ENCODE measurements at places on chromosomes 6 and 20. TPM values are rescaled to one million over a fixed set of nuclear protein-coding genes. Genes with fewer than 3 reads are reported as not detected.
A peak's percentile ranks its signal among the peaks of the same experiment; 100 is the strongest.

The TOMM6 gene
- total RNA-seq, result 208 TPM

The ULBP2 gene
- 4.0 TPM for total RNA-seq

The SRSF12 gene
- 0.14 TPM for total RNA-seq

The DHX35 gene
- 9.9 TPM for total RNA-seq

The PBOV1 gene
- total RNA-seq, result not detected

The FLRT3 gene
- total RNA-seq, result not detected

The LGSN gene
- not detected for total RNA-seq

The BMP6 gene
- not detected for total RNA-seq

GRCh38 chr6:5846335-5846734 lies 160.4 kb downstream of the NRN1 start:
- no peak for DNase-seq
- no peak overlapping the region for H3K27ac ChIP-seq
- H3K36me3 ChIP-seq, result peaks cover 5% of the 10 kb centered on the region
- peaks cover 6% of the 10 kb centered on the region for H3K27me3 ChIP-seq
- H3K4me1 ChIP-seq, result no peaks in the 10 kb centered on the region

- peak overlapping the region; percentile 79 for H3K27ac ChIP-seq
- peaks cover 5% of the 10 kb centered on the region for H3K36me3 ChIP-seq
These were observed 1.5 kb downstream of the RBM38 start for GRCh38 chr20:57392512-57393271.

DNA sequence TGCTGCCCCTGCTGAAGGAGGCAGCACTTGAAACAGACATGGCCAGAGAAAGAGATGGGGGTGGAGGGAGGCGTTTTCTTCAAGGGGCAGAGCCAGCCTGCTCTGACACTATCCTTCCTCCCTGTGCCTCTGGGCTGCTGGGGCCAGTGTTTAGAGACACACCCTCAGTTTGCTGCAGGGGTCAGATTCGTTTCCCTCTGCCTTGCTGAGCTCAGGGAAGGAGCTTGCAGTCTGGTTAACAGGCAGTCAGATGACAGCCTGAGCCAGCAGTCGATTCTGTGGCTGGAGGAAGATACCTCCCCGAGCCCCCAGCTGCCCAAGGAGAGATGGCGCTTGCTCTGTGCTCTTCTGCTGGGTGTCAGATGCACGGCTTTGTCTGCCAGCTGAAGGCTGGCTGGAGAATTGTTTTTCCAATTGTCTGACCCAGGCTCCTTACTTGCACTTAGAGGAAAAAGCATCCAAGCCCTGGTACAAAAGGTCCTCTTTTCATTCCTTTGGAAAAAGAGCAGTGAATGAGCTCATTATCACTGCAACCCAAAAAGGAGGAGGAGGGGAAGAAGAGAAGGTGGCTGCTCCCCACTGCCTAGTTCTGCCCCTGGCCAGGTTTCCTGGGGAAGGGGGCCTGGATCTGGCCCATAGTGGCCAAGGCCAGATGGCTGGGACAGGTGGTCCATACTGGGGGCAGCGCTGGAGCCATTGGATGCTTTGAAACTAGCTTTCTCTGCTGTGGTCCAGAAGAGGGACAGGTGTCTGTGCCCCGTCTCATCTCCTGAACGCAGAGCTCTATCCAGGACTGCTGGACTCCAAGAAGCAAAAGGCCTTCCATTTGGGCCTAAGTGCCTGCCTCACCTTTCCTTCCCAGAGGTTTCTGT lies 88.2 kb downstream of the TCP11 start:
- H3K4me3 ChIP-seq, result no peak overlapping the region
- no peaks in the 10 kb centered on the region for H3K36me3 ChIP-seq
- DNase-seq, result peak; percentile 16
- H3K27ac ChIP-seq, result no peak overlapping the region
- H3K27me3 ChIP-seq, result no peaks in the 10 kb centered on the region

GRCh38 chr6:43762966-43763695 lies 6.9 kb upstream of the VEGFA start:
- no peak for DNase-seq
- no peak overlapping the region for H3K27ac ChIP-seq
- no peaks in the 10 kb centered on the region for H3K27me3 ChIP-seq
- H3K4me3 ChIP-seq, result no peak overlapping the region
- H3K4me1 ChIP-seq, result no peaks in the 10 kb centered on the region

GRCh38 chr6:114421199-114421598 lies 78.4 kb upstream of the HS3ST5 start:
- no peaks in the 10 kb centered on the region for H3K27me3 ChIP-seq
- H3K4me3 ChIP-seq, result no peak overlapping the region
- H3K4me1 ChIP-seq, result no peaks in the 10 kb centered on the region
- H3K36me3 ChIP-seq, result peaks cover 13% of the 10 kb centered on the region

GRCh38 chr6:25178336-25179035 lies 100.7 kb upstream of the CARMIL1 start:
- no peaks in the 10 kb centered on the region for H3K36me3 ChIP-seq
- DNase-seq, result no peak
- H3K27me3 ChIP-seq, result no peaks in the 10 kb centered on the region
- peaks cover 70% of the 10 kb centered on the region for H3K4me1 ChIP-seq
- H3K27ac ChIP-seq, result peak overlapping the region; percentile 89

DNA sequence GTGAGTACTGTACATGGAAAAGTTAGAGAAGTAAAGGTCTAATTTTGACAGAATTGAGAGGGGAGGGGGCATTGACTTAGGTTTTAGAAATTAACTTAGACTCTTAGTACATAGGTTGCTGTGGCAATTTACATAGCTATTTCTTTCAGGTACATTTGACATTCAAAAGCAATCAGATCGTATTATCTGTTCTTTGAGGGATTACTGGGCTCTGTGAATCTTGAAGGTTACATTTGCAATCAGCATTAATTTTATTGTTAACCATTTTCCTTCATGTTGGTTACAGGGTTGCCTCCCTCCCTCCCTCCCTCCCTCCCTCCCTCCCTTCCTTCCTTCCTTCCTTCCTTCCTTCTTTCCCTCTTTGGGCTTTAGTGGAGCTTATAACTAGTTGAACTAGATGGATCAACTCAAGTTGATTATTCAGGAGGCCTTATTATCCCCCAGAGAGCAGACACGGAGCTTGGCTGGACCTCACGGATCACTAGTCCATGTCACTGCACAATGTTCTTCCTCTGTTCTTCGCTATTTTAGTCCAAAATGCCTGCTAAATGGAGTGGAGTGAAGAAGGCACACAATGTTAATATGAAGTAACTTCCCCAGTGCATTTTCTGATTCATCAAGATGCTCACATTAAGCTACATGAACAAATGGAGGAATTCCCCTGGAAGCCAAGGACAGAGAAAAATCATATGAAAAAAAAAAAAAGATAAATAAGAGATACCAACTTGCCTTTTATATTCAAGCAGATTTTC lies 87.8 kb downstream of the PLCB4 start:
- no peak for DNase-seq
- H3K4me3 ChIP-seq, result no peak overlapping the region
- H3K4me1 ChIP-seq, result no peaks in the 10 kb centered on the region
- no peak overlapping the region for H3K27ac ChIP-seq

GRCh38 chr20:58630063-58630462 lies 21.0 kb upstream of the STX16 start:
- peaks cover 5% of the 10 kb centered on the region for H3K27me3 ChIP-seq
- peaks cover 10% of the 10 kb centered on the region for H3K4me1 ChIP-seq
- no peaks in the 10 kb centered on the region for H3K36me3 ChIP-seq

DNA sequence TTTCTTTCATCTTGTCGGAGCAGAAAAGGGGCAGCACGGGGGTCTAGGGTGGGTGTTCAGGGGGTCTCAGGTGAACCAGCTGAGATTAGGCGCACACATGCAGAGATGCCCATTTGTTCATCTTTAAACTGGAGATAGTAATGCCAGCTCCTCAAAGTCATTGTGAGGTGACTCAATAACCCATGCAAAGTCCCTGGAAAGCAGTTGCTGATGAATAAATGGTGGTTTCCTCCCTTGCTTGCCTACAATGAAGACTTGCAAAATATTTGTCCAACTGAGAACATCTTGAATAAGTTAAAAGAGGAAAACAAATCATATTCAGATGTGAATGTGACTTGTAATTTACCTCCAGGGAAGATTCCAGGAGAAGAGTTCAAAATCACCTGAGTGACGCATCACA lies 206.9 kb downstream of the LY86 start:
- no peak for DNase-seq
- H3K27me3 ChIP-seq, result peaks cover 2% of the 10 kb centered on the region
- peaks cover 29% of the 10 kb centered on the region for H3K4me1 ChIP-seq
- H3K27ac ChIP-seq, result no peak overlapping the region
- no peak overlapping the region for H3K4me3 ChIP-seq

DNA sequence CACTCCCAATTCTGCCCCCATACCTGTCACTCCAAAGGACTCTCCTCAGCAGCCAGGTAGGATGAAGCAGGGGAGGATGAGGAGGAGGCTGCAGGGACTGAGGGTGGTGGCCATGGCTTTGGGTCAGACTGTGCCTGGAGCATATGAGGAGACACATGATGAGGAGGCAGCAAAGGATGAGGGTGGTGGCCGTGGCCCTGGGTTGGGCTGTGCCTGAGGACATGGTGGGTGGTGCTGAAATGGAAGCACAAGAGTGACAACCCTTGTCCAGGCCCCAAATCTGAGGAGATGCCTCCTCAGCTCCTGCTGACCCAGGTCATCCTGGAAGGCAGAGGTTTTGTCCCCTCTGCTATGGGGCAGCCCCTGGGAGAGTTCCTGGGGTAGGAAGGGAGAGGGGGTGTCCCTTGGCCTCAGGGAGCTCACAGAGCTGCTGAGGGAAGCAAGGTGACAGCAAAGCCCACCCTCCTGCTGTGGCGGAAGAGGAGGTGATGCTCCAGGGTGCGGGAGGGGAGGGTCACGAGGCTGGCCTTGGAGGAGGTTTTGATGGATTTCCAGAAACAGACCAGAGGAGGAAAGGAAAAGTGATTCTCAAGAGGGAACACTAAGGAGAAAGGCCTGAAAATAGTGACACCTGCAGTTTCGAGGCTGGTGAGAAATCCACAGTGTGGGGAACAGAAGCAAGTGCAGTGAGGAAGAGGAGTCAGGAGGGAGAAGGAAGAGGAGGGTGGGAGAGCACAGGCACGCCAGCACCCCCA lies 4.6 kb downstream of the RAET1G start:
- H3K4me3 ChIP-seq, result no peak overlapping the region
- peaks cover 63% of the 10 kb centered on the region for H3K27me3 ChIP-seq
- DNase-seq, result no peak
- H3K4me1 ChIP-seq, result peaks cover 11% of the 10 kb centered on the region
- H3K27ac ChIP-seq, result no peak overlapping the region

GRCh38 chr6:41443616-41444525 lies 102.3 kb upstream of the FOXP4 start:
- no peaks in the 10 kb centered on the region for H3K36me3 ChIP-seq
- H3K27ac ChIP-seq, result no peak overlapping the region
- no peak overlapping the region for H3K4me3 ChIP-seq

DNA sequence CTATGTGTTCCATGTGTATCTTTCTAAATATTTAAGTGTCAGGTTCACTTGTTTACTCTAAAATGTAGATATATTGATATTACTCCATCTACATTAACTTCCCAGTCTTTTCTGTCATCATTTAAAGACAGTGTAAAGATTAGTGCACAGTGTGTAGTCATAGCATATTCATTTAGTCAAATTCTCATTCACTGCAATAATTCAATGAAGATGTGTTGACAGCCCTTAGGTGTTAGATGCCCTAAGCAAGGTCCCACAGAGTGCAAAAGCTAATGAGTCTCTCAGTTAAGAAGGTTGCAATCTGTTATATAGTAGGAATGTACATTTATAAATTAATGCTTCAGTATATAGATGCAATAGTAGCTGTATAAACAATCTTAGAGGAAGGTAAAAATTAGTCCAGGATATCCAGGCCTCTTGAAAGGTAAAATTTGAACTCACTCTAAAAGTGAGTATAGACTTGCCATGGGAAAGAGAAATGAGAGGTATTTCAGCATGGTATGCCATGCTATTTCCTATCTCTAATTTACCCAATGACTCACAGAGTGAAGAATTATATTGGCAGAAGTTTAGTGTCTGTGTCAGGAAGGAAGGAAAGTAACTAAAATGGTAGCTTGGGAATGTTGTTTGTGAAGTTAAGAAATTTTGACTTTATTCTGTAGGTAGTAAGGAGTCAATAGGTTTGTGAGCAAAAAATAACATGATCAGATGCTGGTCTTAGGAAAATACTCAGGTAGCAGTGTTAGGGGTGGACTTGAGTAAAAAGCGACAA lies 969.9 kb upstream of the CITED2 start:
- H3K27ac ChIP-seq, result no peak overlapping the region
- H3K4me1 ChIP-seq, result no peaks in the 10 kb centered on the region

DNA sequence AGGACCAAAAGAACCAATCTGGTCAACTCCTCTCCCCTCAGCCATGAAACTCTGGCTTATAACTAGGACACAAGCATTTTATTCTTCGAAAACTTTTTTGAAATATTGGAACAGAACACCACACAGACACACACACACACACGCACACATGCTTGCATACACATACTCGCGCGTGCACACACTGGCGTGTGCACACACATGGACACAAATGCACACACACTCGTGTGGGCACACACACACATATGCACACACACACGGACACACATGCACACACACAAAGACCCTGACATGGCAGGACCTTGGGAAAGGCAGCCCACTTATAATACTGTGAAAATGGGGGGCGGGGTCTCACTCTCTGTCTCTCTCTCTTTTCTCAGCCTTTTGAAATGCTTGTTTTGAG lies 63.9 kb downstream of the TMEM242 start:
- H3K4me1 ChIP-seq, result peaks cover 12% of the 10 kb centered on the region
- DNase-seq, result no peak
- H3K27ac ChIP-seq, result no peak overlapping the region
- peak overlapping the region; percentile 6 for H3K4me3 ChIP-seq
- peaks cover 11% of the 10 kb centered on the region for H3K27me3 ChIP-seq

- DNase-seq, result no peak
- no peaks in the 10 kb centered on the region for H3K27me3 ChIP-seq
- H3K27ac ChIP-seq, result no peak overlapping the region
- H3K4me1 ChIP-seq, result peaks cover 26% of the 10 kb centered on the region
These were observed 38.0 kb downstream of the SESN1 start for GRCh38 chr6:109056661-109057060.

DNA sequence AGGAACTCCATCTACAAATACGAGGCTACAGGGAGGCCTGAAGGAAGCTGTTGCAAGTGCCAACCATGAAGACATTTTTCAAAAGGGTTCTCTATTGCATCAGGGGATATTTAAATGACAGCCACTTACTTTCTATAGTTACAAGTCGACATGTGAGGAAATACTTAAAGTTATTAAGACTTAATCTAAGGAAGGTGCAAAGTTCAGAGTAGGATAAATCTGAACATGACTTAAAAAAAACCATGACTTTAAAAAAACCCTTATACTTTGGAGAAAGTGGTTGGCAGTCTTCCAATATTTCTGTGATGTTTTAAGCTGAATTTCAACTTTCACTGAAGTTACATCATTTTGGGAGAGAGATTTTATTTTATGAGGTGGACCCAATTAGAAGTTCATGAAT lies 56.3 kb upstream of the EMILIN3 start:
- peaks cover 2% of the 10 kb centered on the region for H3K4me1 ChIP-seq
- H3K27me3 ChIP-seq, result no peaks in the 10 kb centered on the region
- no peak overlapping the region for H3K4me3 ChIP-seq
- peaks cover 21% of the 10 kb centered on the region for H3K36me3 ChIP-seq
- DNase-seq, result no peak

- no peak overlapping the region for H3K4me3 ChIP-seq
- no peak for DNase-seq
- H3K27ac ChIP-seq, result no peak overlapping the region
- H3K4me1 ChIP-seq, result no peaks in the 10 kb centered on the region
- H3K27me3 ChIP-seq, result no peaks in the 10 kb centered on the region
These were observed 265.5 kb downstream of the KHDC1L start for GRCh38 chr6:72959821-72960220.

- H3K27me3 ChIP-seq, result no peaks in the 10 kb centered on the region
- H3K27ac ChIP-seq, result no peak overlapping the region
- peaks cover 20% of the 10 kb centered on the region for H3K4me1 ChIP-seq
- H3K36me3 ChIP-seq, result peaks cover 9% of the 10 kb centered on the region
- H3K4me3 ChIP-seq, result no peak overlapping the region
These were observed 4.2 kb downstream of the TCF19 start for GRCh38 chr6:31162463-31163165.

Measured in natural killer cell treated with Interleukin-12 subunit alpha and Interleukin-12 subunit beta and Interleukin-15 and Interleukin-18, amount 100 ng/mL, for 72 hours (primary cell).